Mammary epithelial cell (primary cell): ENCODE measurements at places on chromosomes 7 and 10. TPM values are rescaled to one million over a fixed set of nuclear protein-coding genes. Genes with fewer than 3 reads are reported as not detected.

DNA sequence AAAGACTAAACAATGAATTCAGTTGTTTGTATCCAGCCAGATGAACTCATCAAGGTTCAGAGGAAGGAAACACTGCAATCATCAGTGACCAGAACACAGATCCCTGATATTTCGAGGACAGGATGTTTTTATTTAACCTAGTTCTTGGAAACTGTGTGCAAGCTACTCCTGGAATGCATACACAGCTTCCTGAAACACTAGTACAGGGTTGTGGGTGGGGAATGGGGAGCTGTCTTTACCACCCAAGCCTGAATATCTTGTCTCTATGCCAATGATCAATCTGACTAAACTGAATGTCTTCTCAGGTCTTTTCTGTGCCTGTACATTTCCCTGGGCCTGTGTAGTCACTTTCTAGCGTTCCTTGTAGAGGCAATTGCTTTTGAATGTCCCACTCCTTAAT lies 374.6 kb downstream of the CALN1 start:
- DNase-seq = no peak

GRCh38 chr10:99387071-99387470 lies 43.4 kb downstream of the GOT1 start:
- no peak for DNase-seq

- peak; percentile 53 for DNase-seq
Measured at GRCh38 chr10:96511044-96511945, 2.4 kb downstream of the TLL2 start.

GRCh38 chr10:118254654-118255053 lies 87.5 kb downstream of the FAM204A start:
- DNase-seq = no peak

GRCh38 chr10:17031637-17032635 lies 97.7 kb downstream of the CUBN start:
- no peak for DNase-seq

- no peak for DNase-seq
Measured at GRCh38 chr7:114760477-114760876, 161.4 kb upstream of the MDFIC start.

Gene PMPCB
- total RNA-seq = 49.1 and 52.2 TPM in 2 replicates

Gene GPR37
- 0.85 and 1.3 TPM in 2 replicates for total RNA-seq

- no peak for DNase-seq
Measured at GRCh38 chr7:130950741-130951140, 216.7 kb upstream of the KLF14 start.

- no peak for DNase-seq
Measured at GRCh38 chr7:51082096-51082840, 234.3 kb downstream of the COBL start.
